ENCODE measurements at places on chromosomes 12 and 14.

DNA sequence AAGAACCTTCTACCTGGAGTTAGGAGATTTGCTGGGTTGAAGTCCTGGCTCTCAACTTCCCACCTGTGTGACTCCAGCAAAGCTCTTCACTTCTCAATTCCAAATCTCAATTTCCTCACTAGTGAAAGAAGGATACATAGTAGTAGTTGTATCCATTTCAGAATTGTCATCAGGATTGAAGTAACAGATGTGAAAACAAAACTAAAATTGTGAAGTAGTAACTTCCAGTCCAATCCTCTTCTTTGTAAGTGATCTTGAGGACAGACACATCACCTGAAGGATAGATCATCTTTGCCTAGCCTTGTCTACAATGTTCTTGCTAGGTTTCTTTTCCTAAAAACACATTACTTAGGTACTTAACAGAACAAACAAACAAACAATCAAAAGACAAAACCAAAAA lies 1.2 kb upstream of the LRRK2 start:
- DNase-seq, result no peak

- no peak for DNase-seq
Measured at GRCh38 chr14:21476523-21476924, 235 bp downstream of the RAB2B start.

- no peak for DNase-seq
Measured at GRCh38 chr12:118311666-118312065, 61.0 kb downstream of the TAOK3 start.

GRCh38 chr12:41511247-41511646 lies 323.1 kb downstream of the PDZRN4 start:
- DNase-seq, result no peak

DNA sequence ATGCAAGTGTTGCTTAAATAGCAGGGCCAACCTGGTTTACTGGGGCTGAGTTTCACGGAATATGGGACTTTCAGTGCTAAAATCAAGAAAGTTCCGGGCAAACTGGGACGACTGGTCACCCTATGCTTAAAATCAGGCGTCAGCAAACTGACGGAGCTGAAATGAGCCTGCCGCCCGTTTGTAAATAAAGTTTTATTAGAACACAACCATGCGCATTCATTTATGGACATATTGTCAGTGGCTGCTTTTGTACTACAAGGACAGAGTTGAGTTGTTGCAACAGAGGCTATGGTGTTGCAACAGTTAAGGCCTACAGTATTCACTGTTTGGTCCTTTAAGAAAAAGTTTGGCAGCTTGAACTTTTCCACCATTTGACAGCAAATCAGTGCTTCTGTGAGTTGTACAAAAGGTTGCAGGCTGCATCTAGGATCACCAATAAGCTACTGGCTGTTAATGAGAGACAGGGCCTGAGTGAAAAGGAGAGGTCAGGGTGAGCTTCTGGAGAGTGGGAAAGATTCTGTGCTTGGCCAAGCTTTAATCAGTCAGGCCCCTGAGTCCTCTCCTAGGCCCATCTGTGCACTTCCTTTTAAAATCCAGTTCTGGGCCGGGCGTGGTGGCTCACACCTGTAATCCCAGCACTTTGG lies 13.3 kb downstream of the SELPLG start:
- DNase-seq, result no peak

DNA sequence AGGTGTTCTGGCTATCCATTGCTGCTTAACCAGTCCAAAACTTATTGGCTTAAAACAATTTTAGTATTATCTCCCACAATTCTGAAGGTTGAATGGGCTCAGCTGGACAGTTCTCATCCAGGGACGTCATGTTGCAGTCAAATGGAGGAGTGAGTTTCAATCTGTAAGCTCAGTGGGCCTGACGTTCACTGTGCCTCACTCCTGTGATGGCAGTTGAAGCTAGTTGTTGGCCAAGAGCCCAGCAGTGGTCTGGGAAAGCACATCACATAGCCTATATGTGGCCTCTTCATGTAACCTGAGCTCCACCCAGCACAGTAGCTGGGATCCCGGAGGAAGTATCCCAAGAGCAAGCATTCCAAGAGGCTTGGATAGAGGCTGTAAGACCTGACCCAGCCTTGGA lies 40.6 kb upstream of the CDKN3 start:
- no peak for DNase-seq

DNA sequence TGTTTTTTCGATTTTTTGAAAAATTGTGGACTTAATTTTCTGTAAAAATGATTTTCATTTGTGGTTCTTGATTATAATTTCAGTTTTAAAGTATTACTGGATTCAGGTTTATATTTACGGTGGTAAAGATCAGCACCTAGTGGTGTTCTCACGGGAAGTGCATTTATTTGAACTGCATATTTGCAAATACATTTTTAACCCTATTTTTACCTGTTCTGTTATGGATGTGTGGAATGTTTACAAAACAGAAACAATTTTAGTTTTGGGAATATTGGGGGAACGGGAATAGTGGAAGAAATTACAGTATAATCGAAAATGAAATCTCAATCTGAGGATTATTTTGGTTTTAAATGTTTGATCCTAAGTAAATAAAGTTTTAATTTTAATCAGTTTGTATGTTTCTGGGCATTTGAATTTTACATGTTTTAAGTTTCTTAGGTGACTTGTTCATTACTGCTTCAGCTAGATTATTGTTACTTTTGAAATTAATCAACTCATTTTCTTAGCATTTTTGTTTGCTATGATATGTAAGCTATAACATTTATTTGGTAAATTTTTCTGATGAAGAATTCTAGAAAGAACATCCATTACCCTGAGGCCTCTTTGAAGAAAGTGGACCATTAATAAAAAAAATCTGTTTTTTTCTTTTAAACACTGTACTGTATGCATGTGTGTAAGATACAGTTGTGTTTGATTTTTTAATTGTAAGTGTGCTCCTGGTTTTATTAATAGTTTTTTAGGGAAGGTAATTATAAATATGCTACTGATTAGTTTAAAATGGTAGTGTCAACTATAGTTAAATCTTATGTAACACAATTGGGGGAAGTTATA lies 942 bp downstream of the ATF7IP start:
- no peak for DNase-seq

DNA sequence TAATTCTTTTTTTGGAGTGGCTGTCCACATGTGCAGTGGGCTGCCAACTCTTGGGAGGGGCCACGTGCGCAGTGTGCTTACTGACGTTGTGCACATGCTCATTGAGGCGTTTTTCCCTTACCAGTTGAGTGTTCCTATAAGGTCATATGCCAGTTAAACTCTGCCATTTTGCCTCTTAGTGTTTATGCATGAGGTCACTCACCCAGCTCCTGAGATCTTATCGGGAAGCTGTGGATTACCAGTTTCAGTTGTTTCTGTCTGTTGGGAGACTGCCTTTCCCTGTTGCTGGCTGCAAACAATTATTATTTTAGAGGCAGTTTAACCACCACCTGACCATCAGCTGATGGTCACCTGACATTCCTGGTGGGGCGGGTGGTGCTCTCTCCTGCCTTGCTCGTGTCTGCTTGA lies 16.1 kb upstream of the KIF21A start:
- no peak for DNase-seq

DNA sequence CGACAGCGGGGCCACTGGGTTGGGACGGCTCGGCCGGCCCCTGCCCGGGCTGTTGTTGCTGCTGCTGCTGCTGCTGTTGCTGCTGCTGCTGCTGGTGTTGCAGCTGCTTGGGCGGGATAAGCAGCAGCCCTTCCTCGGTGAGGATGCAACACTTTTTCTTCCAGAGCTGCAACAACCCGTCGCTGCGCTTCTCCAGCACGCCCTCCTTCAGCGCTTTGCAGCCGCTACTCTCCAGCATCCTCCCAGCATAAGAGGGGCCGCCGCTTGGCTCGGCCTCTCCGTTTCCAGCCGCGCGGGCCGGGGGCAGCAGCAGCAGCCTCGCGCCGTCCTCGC lies 529 bp downstream of the PHLDA1 start:
- DNase-seq, result no peak

DNA sequence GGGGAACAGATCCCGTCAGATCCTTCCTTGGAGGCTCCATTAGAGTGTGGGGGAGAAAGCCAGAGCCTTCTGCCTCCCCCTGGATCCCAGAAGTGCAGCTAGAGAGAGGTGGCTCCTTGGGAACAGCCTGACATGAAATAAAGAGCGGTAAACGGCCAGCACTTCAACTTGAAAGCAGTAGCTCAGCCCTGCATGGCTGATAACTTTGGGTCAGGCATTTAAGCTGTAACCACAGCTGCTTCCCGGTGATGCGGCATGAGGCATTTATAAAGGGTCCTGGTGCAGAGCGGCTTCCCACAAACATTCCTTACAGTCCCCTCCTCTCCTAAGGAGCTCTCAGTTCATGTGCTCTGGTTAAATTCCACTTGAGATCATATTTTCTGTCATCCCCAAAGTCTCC lies 960.3 kb downstream of the VRK1 start:
- DNase-seq, result no peak

DNA sequence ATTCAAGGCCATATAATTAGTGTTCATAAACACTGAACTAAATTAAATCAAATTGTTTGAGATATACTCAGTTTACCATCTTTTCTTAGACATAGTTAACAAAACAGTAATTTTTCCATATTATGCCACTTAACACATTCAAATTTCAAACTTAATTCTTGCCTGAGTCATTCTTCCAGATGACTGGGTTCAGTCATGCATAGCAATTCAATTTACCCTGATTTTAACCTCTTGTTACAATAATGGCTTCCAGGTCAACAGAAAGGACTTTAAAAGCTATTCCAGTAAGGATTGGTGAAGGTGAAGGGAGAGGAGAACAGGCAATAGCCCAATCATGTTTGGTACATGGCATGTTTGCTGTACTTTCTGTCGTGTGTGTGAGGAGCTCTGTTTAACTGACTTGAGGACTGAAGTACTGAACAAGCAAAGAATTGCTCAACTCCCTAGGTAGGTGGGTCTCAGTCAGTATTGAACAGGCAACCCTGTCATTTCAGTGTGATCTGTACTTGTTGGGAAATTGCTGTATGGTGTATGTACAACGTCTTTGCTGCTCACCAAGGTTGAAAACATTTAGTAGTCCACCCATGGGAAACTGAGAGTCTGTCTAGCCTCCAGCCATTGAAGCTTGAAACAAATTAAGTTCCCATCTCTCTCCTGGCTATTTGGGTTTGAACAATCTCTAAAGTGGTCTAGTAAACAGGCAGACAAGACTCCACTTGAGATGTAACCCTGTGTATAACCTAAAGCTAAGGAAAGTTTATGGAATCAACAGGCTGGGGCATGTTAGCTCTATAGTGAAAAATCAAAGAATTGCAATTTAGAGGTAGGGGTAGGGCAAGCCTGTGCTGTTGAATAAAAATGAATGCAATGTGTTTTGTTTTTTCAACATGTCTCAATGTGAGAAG lies 327.2 kb downstream of the BTG1 start:
- DNase-seq, result no peak

- DNase-seq, result no peak
Measured at GRCh38 chr12:45601888-45602287, 127.6 kb upstream of the ARID2 start.

DNA sequence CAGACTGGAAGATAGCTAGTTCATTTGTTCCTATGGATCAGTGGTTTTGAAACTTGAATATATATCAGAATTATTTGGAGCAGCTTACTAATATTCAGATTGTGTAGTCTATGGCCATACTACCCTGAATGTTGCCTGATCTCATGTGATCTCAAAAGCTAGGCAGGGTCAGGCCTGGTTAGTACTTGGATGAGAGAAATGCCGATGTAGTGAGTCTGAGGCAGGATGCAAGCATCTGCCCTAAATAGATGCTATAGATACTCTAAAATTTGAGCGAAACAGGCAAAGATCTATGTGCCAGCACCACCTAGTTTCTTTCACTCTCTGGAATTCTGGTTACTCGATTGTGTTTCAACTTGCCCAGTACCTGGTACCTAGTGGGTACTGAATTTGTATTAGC lies 40.9 kb downstream of the FRMD6 start:
- no peak for DNase-seq

DNA sequence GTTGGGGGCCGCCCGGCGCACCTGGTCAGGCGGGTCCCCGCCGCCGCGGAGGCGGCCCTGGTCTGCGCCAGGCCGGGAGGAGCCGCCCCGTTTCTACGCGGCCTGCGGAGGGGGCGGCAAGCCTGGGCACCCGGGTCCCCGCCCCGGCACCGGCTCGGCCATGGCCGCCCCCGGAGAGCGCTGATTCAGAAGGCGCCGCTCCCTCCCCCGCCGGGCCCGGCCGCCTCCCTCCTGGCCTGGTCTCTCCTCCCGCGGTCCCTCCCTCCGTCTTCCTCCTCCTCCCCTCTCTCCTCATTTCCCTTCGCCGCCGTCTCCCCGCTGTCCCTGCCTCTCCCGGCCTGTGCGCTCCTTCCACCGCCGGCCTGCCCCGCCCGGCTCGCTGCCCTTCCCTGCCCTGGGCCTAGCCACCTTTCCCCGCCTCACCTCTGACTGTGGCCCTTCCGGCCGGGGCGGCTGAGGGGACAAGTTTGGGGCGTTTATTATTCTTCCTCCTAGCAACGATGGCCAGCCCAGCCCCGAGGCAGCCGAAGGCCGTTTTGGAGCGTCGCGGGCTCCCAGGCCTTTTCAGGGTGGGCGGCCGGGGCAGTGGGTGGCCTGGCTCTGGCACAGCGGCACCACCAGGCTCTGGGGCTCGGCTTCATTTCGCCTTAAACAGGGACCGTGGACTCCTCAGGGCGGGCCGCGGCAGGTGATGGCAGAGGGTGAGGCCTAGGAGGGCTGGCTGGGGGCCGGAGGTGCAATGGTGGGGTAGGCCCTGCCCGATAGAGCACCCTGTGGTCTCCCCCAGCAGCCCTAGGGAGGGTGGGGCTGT lies 768 bp downstream of the CEP170B start:
- DNase-seq, result peak; percentile 58

DNA sequence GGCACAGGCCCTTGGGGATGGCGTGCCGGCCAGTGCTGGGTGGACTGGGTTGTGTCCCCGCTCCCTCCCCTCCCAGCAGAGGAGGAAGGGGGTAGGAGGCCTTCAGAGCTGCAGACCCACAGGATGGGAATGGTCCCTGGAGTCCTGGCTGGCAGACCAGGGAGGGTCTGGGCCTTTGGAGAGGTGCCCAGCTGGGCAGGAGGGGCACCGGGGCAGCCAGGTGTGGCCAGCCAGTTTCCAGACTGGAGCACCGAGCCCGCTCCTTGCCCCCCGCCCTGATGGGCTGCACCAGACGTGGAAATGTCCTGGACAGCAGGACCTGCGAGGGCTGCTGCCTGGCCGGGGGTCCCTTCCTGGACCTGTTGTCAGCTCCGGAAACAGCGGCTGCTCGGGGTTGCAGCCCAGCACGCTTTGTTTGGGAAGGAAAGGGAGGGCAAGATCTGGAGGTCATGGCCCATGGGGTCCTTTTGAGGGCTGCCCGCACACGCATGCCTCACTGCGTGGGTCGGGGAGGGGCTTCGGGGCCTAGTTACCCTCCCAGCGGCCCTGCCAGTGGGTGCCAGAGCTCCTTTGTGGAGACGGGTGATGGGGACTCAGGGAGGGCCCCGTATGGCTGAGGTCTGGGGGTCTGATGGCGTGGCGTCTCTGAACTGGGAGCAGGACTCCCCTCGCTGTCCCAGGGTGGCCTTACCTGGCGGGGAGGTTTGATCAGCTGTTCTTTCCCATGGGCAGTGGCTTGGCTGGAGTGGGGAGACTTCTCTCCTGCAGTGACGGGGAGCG lies 9.1 kb downstream of the KIF26A start:
- peak; percentile 6 for DNase-seq

GRCh38 chr12:74770552-74770951 lies 232.9 kb downstream of the ATXN7L3B start:
- no peak for DNase-seq

GRCh38 chr14:88468406-88468805 lies 82.9 kb downstream of the SPATA7 start:
- no peak for DNase-seq

Data from WERI-Rb-1 (cell line).